ELR (cell line): ENCODE measurements at places on chromosomes 3 and 15.

DNA sequence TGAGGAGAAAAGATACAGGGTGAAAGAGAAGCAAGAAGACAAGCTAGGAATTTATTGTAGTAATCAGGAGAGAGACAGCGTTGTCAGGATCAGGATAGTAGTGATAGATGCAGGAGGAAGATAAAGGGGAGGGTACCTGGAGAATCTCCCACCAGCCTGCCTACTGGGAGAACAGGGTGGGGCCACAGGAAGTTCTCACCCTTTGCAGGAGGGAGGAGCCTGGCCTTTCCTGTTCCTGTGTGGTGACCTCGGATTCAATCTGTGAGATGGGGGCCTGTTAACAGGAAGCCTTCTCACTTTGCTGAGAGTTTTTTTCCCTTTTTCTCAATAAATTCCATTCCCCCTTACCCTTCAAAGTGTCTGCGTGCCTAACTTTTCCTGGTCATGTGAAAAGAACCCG, 37.6 kb downstream of the GMPS start:
- no peak for DNase-seq

DNA sequence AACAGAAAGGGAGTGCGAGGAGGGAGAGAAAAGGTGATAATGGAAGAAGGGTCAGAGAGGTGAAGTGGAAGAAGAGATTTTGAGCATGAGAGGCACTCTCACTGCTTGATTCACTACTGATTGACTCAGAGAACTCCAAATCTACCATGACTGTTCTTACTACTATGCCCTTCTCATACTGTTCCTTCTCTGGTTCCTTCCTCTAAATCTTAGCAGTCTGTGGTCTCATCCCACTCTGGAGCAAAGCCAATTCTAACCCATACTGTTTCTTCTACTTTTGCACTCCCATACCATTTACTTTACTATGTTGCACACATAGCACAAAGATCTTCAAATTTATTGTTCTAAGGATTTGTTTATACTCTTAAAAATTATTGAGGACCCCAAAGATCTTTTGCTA, 100.8 kb downstream of the DTWD1 start:
- DNase-seq = no peak

- peak; percentile 9 for DNase-seq
Observed at GRCh38 chr3:13788522-13789424, 91.1 kb downstream of the WNT7A start.

DNA sequence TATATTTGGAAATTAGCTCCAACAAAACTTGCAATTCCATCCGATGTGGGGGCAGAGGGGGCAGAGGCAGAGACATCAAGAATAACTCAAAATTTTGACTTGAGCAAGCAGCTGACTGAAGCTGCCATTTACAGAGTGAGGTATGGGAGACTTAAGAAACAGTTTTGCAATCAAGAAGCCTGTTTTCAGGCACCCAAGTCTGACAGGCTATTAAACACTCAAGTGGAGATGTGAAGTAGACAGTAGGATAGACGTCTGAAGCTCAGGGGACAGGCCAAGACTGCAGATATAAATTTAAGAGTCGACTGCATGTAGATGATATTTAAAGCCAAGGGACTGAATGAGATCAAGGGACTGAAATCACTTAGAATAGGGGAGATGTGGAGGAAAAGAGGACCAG, 9.9 kb upstream of the SH3BP5 start:
- DNase-seq = no peak

DNA sequence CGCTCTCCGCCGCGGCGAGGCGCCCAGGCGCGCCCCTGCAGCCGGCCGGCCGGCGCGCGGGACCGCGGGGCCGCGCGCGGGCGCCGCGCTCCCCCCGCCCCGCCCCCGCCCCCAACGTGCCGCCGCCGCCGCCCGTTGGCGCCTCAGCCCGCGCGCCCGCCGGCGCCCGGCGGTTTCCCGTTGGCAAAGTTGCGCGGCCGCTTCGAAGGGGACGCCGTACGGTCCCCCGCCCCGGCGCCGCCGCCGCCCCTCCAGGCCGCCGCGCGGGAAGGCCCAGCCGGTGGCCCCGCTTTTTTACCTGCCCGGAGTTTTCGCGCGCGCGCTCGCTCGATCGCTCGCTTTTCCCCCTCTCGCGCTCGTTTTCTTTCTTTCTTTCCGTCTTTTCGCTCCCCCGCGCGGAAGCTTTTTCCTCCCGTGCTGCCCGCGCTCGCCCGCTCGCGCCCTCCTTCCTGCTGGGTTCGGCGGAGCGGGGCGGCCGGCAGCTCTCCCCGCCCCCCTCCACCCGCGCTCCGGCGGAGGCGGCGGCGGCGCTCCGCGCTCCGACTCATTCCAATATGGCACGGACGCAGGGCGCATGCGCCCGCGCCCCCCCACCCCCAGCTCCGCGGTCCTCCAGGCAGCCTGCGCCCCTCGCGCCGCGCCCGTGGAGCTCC, at the start of gene SFMBT1:
Gene SFMBT1 (minus strand): TSS at position 556 of the 653 bp plus-strand sequence. CDS start 76,945 bp downstream, outside the sequence.
- peak; percentile 67 for DNase-seq

- DNase-seq = peak; percentile 24
Observed at GRCh38 chr15:69760258-69760845, 307.7 kb downstream of the RPLP1 start.

DNA sequence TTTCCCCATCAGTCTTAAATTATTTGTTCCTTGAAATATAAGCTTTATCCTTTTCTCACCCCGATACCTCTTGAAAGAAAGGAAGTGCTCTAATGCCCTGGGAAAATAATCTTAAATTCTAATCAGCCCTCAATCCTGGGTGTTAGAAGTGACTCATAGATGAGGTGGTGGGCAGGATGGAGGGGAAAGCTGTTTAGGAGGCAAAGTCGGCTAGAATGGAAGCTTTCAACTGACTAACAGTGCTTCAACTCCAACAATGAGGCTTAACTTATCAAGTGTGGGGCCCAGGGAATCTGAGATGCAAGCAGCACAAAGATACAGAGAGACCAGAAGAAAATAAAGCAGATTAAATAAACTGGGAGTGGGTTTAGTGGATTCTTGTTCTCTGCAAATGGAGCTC, 175.8 kb downstream of the EPHB1 start:
- no peak for DNase-seq

- DNase-seq = no peak
Observed at GRCh38 chr15:63385911-63386531, 4.4 kb upstream of the CA12 start.

DNA sequence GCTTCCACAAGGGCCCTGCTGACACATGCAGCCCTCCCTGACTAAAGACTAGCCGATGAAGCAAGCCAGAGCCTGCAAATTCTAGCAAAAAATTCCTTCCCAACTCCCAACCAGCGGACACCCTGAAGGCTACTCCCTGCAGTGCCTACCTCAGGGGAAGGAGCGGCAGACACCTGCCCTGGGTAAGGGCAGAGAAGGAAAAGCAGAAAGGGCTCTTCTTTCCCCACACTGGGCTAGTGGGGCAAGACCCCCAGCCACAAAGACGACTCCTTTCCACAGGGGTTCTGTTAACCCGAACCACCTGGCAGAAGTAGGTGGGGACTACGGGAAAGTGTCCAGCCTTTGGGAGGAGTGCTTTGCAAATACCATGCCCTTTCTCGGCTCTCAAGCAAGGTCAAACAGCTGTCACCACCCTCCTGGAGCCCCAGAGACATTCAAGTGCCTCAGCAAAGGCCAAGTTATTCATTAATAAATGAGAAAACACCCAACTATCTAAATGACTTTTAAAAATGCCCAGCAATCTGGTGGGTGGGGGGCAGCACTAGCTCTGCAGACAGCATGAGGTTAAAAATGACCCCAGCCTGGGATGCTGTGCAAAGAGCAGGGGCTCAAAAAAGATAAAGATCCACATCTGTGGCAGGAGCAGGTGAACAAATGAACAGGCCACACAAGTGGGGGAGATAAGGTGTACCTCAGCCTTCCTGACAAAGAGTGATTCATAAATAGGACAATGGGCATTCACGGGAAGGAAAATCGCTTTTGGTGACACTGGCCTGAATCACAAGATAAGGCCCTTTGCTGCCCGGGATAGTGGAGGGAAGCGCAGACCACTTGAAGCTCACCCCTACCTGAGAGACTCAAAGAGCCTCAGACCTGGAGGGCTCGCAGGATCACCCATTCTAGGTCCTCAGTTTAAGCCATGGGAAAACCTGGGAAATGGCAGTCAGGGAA, 33.0 kb downstream of the CCDC12 start:
- DNase-seq = peak; percentile 30

DNA sequence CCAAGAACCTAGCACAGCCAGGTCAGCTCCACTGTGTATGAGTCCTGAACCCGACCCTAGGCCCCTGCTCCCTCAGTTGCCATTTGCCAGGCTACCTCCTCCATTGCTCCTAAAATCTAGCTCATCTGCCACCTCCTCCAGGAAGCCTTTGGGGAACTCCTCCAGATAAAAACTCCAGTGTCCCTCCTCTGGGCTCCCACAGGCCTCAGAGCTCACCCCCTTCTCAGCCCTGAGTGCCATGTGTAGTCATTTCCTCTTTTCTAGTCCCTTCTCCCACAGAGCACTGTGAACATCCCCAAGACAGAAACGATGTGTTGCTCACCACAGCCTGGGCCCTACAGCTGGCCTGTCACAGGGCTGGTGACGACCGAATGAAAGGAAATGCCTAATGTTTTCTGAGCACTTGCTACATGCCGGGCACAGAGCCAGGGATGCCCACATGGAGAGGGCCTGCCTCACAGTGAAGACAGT, 61.0 kb downstream of the IQSEC1 start:
- DNase-seq = peak; percentile 34

DNA sequence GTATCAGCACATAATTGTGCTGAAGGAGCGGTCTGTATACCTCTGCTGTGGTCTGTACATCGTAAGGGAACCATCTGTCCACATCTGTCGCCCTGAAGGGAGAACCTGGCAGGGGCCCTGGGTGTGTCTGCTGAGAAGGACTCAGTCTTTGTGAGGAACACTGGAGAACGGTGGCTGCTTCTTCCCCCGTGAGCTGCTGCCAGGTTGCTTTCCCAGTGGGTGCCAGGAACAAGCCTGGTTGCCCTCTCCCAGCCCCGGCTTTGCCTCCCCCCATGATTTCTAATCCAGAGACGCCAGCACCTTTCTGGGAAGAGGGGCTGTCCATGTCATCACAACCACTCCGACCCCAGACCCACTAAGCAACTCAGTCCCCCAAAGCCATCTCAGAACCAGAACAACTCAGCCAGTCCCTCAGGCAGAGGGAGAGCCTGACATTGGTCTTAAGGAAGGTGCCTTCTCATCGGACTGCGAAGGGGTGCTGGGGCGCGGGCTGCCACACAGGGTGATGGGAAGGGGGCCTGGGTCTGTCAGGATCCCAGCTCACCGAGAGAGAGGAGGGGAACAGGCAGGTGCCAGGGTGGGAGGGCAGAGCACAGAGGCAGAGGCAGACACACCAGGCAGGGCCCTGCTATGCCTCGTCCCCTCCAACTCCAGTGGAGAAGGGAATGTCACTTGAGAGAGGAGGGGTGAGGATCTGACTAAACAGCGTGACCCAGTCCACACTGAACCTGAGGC, 8.5 kb downstream of the TNK2 start:
- no peak for DNase-seq

DNA sequence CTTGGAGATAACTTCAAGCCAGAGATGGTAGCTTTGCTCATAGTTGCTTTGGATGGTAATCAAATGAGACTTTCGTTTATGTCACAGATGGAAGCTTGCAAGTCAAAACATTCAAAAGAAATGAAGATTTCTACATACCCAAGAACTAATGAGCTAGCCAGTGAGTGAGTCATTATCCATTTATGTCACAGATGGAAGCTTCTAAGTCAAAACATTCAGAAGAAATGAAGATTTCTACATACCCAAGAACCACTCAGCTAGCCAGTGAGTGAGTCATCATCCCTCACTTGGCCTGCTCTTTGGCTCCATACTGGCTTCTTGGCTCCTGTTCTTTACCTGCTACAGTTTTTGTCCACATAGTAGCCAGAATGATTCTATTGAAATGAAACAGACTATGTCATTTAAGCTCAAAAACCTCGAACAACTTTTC, 559.8 kb upstream of the CBLB start:
- peak; percentile 96 for DNase-seq

DNA sequence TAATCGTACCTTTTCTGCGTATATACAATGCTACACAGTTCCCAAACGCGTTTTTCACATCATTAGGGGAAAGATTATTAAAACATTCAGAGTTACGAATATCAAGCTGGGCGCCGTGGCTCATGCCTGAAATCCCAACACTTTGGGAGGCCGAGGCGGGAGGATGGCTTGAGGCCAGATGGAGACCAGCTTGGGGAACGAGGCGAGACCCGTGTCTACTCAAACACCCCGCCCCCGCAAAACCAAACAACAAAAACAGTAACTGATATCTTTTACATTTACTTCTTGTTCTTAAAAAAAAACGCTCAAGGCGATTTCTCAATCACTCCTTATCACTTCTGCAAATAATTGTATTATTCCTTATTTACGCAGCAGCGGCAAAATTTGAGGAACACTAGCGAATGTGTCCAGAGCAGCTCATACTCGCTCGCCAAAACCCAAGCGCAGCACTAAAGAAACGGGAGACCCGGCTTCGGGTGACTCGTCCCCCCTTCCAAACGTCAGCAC, 1.2 kb downstream of the ZBTB11 start:
- no peak for DNase-seq

DNA sequence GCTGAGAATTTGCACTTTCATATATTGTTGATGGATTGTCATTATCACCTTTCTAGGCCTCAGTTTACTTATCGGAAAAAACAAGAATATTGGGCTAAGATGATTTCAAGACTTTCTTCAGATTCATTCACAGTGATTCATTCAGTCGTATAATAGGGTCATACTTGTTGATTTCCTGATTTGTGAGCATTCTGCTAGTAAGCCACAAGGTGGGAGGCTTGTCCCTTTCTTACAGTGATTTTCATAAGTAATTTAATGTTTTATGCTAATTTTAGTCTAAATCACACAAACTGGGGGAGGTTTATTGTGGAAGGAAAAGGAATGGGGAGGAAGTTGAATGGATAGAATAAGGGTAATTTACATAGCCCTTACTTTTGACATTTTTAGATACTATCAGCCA, 126.8 kb upstream of the GOLGA6L4 start:
- peak; percentile 45 for DNase-seq

- DNase-seq = no peak
Observed at GRCh38 chr3:160951642-160952487, 153.3 kb downstream of the B3GALNT1 start.

- DNase-seq = no peak
Observed at GRCh38 chr3:171497468-171497867, 37.3 kb upstream of the TNIK start.

DNA sequence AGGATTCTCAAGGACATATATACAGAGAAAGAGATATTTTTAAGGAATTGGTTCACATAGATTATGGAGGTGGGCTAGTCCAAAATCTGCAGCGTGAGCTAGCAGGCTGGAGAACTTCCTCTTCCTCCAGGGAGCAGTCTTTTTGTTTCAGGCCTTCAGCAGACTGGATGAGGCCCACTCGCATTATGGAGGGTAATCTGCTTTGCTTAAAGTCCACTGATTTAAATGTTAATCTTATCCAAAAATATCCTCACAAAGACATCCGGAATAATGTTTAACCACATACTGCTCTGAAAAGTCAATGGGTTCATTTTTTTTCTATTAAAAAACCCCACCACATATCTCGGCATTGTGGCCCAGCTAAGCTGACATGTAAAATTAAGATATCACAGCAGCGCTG, 22.2 kb upstream of the NRROS start:
- no peak for DNase-seq

GRCh38 chr3:39849992-39850715, 40.7 kb downstream of the MYRIP start:
- DNase-seq = no peak

- DNase-seq = no peak
Observed at GRCh38 chr15:70034596-70034995, 63.1 kb downstream of the TLE3 start.

- DNase-seq = no peak
Observed at GRCh38 chr3:47909607-47910006, 106.6 kb downstream of the MAP4 start.
